ENCODE measurements at places on chromosomes 5 and 9.
A peak's percentile ranks its signal among the peaks of the same experiment; 100 is the strongest.

GRCh38 chr9:759541-759940, 82.0 kb upstream of the DMRT1 start:
- no peak for DNase-seq

GRCh38 chr5:149576021-149576420, 5.3 kb upstream of the ARHGEF37 start:
- no peak for DNase-seq

DNA sequence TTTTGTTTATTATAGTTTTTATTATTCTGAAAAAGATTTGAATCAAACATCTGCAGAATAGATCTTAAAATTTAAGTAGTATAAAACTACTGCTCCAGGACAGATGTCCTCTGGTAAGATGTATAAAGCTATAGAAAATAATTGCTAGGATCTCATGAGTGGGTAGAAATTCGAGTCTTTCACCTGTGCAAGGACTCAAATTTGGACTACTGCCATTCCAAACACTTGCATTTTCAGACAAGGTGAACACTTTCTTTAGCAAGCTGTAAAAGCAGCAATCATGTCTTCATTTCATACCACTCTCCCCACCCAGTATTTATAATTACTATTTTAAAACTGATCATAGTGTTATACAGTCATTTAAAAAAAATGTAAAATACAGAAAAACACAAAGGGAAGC, 20.7 kb downstream of the SKP2 start:
- no peak for DNase-seq

DNA sequence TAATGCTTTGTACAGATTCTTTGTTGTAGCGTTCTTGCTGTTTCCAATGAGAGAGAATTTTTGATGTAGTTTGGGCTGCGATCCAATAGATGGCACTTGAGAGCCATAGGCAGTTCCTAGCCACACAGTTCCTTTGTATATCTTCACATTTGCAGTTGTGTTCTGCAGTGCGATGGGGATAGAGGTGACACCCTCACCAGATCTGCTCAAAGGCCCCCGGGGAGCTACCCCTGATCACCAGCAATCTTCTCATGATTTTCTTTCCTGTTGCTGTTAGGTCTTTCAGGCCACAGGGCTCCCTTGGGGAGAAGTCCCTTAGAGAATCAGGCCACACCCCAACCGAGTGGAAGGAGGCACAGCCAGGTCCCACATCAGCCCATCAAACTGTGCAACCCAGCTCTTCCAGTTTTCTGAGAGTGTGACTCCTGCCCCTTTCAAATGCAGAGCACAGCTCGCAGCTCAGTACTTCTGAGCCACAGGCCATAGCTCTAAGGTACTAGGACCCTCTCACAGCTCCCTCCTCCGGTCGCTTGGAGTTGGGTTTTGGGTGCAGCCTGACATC, 353.7 kb downstream of the SLCO4C1 start:
- peak; percentile 35 for DNase-seq

GRCh38 chr5:161378701-161379100, 167.8 kb downstream of the GABRB2 start:
- DNase-seq, result no peak
